CD4-positive, CD25-positive, alpha-beta regulatory T cell (primary cell): ENCODE measurements at places on chromosomes 11 and 22. TPM values are rescaled to one million over a fixed set of nuclear protein-coding genes. Genes with fewer than 3 reads are reported as not detected.

DCUN1D5 gene
- total RNA-seq: 16.2 TPM

TMEM151A gene
- not detected for total RNA-seq

SHANK2 gene
- not detected for total RNA-seq

CCDC117 gene
- total RNA-seq: 25.2 TPM

RFPL3 gene
- total RNA-seq: not detected

HTR3B gene
- total RNA-seq: not detected

ADAMTS8 gene
- total RNA-seq: not detected

PGA3 gene
- total RNA-seq: not detected

SSH3 gene
- total RNA-seq: 24.4 TPM

ETS1 gene
- total RNA-seq: 1,033 TPM

A4GALT gene
- not detected for total RNA-seq

HIC2 gene
- total RNA-seq: 9.7 TPM

CRYBA4 gene
- not detected for total RNA-seq

KCNQ1 gene
- total RNA-seq: 13.4 TPM

TAF6L gene
- 13.1 TPM for total RNA-seq

RTN4RL2 gene
- not detected for total RNA-seq

HEPN1 gene
- not detected for total RNA-seq

THY1 gene
- total RNA-seq: not detected

UBE2L3 gene
- total RNA-seq: 33.7 TPM

ANO9 gene
- total RNA-seq: 153 TPM

PPP6R2 gene
- total RNA-seq: 85.7 TPM

NFAM1 gene
- total RNA-seq: 0.12 TPM
